ENCODE measurements at places on chromosomes 5 and 9. TPM values are rescaled to one million over a fixed set of nuclear protein-coding genes. Genes with fewer than 3 reads are reported as not detected.

- DNase-seq: no peak
These were observed 9.3 kb upstream of the ADRA1B start for GRCh38 chr5:159906943-159907342.

DNA sequence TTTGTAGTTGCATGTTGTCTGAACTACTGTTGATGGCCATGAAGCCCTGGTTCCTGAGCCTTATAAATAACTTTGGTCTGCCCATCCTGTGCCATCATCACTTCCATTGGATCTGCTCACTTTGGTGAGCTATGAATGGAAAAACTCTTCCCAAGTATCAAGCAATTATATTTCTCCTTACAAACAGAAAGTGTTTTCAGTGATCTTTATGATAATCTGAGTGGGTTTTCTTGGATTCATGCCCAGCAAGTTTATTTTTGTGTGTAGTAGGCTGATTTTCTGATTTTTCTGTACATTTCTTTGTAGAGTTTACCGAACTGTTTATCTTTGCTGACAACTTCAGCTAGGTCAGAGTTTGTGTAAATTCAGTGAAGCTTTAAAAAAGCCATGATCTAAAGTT lies 31.0 kb downstream of the CAMK4 start:
- no peak for DNase-seq

- no peak for DNase-seq
These were observed 2.2 kb upstream of the ERAP1 start for GRCh38 chr5:96809921-96810320.

- no peak for DNase-seq
These were observed 410.2 kb downstream of the ACTL7B start for GRCh38 chr9:108445431-108446071.

DNA sequence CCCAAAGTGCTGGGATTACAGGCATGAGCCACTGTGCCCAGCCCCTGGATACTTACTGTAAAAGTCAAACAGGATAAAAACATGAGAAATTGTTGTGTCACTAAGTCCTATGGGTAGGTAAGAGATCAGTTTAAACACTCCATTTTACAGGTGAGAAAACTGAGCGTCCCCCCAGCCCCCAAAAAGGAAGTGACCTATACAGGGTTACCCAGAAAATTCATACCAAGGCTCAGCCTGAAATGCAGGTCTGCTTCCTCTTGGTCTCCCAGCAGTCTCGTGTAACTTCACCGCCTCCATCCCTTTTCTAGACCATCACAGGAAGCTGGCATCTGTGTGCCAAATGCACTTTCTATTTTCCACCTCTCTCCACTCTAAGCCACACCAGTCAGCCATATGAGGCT lies 57.2 kb downstream of the TMOD1 start:
- no peak for DNase-seq

CCL21 gene
- total RNA-seq: 36.7 TPM

FBXL7 gene
- total RNA-seq: 4.1 TPM

Measured in stomach (tissue), 19 donors.